ENCODE measurements at places on chromosomes 7 and 10.

DNA sequence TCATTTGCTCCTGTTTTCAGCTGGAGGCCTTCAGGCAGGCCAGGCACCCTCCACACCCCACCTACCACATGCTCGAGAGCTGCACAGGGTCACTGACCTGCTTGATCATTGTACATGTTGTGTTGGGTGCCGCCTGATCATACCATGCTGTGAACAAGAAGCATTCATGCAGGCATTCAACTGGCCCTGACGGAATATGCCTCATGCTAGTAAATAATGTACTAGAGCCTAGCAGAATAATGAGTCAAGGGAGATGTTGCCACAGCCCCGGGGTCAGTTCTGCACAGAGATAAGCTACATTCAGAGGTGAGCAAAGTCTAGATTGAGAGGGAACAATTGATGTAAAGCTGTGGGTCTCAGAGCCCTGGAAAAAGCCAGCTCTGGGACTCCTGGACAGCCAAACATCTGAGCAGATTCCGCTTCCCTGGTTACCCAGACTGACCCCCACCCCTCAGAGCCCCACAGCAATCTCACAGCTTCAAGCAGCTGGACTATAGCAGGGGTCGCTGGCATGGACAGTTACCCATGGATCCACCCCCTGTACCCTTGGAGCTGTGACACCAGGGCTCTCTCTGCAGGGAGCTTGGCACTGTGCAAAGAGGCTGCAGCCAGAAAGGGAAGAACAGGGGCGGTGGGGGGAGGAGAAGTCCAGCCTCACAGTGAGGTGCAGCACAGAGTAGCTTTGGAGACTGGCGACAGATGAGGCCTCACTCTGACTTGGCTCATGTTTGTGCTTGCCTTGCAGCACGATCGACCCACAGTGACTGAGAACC, 86.6 kb downstream of the FRMPD2 start:
- DNase-seq = no peak

DNA sequence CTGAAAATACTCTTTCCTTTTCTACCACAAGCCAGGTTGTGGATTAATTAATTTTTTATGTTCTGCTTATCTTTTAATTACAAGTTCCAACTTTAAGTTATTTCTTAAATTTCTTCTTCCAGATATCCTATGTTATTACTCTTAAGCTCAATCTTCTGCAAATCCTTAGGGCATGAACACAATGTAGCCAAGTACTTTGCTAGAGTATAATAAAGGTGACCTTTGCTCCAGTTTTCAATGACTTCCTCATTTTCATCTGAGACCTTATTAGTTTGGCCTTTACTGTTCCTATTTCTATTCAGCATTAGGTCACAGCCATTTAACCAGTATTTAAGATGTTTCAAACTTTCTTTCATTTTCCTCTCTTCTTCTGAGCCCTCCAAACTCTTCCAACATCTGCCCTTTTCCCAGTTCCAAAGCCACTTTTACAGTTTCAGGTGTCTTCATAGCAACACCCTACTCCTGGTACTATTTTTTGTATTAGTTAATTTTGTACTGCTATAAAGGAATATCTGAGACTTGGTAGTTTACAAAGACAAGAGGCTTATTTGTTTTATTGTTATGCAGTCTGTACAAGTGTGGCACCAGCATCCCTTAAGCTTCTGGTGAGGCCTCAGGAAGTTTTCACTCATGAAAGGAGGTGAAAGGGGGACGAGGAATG, 886.2 kb upstream of the GHITM start:
- no peak for DNase-seq

DNA sequence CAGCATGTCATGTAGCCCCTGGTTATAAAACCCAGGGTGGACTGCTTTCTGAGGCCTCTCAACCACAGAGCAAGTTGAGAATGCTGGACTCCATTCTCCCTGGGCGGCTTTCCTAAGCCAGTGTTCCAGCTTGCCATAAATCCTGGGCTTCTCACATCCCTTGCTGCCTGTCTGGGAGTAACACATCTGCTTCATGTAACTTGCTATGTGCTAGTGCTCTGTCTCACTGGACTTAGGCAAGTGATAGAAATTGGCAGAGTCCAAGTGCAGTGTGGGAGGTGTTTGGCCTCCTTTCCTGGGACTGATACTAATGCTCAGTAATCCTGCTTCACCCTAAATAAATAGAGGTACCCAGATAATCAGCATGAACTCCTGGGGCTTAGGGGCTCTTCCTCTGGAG, 277.1 kb upstream of the POM121L12 start:
- no peak for DNase-seq

DNA sequence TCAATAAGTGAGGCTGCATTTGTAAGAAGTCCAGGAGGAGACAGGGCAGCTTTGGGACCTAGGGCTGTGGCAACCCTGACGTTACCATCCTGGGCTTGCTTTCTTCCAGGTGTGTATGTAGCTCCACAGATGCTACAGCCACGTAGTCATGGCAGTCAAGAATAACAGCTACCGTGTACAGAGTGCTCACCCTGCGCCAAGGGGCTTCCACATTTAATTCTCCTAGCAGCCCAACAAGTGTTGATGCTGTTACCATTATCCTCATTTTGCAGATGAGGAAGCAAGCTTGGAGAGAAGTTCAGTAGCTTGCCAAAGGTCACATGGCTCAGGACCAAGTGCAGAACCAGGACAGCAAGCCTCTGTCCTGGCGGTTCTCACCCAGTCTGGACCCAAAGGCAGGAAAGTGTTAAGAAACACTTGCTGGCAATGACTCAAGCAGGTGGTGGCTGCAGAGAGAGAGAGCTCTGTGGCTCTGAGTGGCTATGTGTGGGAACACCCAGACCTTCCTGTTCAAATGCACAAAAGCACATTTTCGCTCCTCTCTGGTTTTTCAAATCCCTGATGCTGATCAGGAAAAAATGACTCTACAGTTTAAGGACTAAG, 89.8 kb downstream of the CREM start:
- no peak for DNase-seq

GRCh38 chr10:105827133-105827532, 1186.0 kb downstream of the SORCS3 start:
- no peak for DNase-seq

- DNase-seq = no peak
These were observed 13.8 kb downstream of the RSU1 start for GRCh38 chr10:16803464-16803863.

DNA sequence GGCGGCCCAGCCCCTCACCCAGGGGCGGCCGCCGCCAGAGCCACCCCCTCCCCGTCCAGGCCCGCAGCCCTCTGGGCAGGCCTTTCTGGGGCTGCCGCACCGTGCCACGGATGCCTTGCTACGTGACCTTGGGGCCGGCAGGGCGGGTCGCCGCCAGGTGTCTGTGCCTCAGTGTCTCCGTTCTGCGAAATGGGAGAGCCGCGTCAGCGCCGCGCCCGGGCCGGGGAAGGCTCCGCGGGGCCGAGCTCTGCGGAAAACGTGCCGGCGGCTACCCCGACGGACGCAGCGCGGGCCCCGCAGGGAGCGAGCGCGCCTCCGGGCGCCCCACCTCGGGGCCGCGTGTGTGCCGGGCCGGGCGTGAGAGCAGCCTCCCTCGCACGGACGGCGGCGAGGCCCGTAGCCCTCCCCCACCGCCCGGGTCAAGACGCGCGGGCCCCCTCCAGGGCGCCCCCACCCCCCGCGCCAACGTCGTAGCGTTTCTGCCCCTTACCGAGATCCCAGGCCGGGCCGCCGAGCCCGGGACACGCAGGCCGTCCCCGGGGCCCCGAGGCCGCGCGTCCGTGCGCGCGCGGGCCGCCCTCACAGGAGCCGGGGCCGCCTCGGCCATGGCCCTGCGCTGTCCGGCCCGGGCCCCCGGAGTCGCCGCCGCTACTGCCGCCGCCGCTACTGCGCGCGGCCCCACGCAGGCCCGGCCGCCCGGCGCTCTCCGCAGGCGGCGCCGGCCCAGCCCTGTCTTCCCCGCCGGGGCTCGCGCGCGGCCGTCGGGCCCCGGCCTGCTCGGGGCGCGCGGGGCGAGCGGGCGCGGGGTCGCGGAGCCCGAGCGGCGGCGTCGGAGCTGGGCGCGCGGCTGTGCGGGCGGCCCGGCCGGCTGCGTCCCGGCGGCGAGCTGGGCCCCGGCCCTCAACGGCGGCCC, 1.1 kb downstream of the ZNF777 start:
- no peak for DNase-seq

- DNase-seq = no peak
These were observed 86.9 kb downstream of the NEURL1 start for GRCh38 chr10:103580430-103580829.

DNA sequence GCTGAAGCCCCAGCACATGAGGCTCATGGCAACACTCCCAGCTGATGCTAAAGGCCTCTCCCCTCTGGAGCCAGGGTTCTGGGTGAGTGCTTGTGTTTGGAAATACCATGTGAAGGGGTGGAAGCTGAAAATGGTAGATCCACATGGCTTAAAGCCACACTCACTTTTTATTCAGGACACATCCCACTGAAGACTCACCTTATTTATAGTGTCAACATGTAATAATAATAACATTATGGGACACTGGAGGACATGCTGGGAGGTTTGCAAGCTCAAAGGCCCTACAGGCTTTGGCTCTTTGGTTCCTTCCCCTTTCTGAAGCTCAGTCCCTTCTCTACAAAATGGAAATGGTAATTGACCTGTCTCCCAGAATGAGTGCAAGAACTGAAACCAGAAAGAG, 318.0 kb downstream of the GRID1 start:
- DNase-seq = no peak

- DNase-seq = no peak
These were observed 23.5 kb downstream of the HTR5A start for GRCh38 chr7:155093596-155093995.

- no peak for DNase-seq
These were observed 102.9 kb downstream of the FAM204A start for GRCh38 chr10:118239236-118239630.

DNA sequence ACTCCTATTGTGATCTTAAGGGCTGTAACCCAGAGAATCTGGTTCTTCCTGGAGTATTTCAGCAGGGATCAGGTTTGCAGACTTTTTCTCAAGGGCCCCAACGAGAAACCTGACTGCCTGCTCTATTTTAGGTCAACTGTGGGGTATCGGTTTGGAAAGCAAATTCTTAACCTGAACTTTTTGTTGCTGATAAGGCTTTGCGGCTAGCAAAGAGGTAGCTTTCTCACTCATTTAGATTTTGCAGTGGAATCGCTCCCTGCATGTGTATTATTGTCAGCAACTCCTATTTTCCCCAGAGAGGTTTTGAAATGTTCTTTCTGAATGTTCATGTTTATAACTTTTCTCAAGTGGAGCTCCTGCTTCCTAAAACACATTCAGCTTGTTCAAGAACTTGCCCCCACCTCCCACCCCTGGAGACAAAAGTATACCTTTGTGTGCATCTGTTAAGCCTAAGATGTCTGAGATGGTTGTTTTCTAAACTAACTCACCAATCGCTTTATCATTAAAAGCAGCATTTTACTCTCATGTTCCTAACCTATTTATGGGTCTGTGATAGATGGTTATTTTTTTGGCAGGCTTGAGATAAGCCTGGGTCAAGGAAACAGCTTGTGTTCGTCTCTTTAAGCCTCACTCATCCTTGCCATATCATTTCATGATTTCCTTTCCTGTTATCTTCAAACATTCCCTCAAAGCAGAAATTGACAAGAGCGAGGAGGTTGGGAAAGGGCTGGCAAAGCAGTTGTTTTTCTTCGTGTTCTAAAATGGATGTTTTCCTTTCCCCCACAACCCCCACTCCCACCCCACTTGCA, 129.8 kb downstream of the BAMBI start:
- DNase-seq = no peak

DNA sequence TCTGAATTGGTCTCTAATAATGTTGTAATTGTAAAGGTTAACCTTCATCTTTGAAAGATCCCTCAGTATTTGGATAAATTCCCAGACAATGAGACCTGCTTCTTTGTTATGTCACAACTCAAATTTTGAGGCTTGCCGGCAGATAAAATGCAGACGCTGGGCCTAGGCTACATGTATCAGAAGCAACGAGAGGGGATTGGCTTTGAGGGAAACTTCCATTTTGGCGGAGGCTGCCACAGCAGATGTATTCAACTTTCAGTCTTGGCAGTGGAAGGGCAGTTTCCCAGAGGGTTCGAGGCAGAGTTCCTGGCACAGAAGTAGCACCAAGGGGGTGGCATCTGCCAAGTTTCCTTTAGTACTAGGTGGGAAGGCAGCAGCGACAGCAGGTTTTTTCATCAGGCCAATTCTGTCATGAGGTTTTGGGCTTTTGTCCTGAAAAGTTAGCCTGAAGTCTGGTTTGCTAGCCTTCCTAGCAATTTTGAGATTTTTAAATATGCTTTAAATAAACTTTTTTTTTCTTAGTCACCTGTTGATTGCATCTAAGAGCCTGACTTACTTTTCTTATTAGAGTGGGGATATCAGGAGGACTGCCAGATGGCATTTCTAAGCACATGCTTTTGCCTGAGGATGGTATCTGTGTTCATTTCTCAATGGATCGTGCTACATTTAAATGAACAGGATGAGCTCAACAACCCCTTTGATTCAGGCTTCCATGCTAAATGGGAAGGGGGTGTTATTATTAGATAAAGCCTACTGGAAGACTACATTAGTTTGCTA, 89.5 kb upstream of the FAM3C start:
- DNase-seq = no peak

GRCh38 chr10:28217848-28218247, 85.0 kb downstream of the MPP7 start:
- DNase-seq = peak; percentile 12

DNA sequence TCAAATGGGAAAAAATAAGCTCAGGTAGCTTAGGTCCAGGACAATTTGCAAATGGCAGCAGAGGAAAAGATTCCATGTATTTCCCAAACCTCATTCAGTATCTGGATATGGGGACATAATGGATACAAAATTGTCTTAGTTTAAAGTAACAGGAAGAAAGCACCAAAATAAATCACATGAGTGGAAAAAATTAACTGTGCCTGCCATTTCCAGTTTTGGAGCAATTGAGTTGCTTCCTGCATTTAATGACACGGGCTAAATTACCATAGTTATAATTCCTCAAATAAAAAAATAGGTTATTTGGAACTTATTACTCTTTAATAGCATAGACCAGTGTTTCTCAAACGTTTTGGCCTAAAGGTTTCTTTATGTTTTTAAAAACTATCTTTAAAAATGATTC, 6.3 kb upstream of the STAMBPL1 start:
- DNase-seq = no peak

- DNase-seq = no peak
These were observed 66.4 kb downstream of the MTURN start for GRCh38 chr7:30201161-30201666.

DNA sequence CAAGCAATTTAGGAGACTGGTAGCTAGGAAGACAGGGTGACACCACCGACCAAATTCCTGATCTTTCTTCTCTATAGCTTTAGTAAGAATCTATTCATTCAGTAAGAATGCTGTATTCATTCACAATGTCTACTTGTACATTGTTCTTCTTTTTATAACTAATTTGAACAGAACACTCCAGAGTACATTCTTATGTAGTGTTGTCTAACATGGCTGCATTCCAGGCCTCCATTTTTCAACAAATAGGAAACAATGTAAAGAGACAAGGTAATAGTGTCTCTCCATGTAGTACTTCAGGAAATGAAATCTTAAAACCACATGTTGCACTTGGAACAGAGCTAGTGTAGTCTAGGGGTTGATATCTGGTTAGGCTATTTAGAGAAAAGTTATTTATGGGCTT, 1.8 kb downstream of the VCL start:
- no peak for DNase-seq

DNA sequence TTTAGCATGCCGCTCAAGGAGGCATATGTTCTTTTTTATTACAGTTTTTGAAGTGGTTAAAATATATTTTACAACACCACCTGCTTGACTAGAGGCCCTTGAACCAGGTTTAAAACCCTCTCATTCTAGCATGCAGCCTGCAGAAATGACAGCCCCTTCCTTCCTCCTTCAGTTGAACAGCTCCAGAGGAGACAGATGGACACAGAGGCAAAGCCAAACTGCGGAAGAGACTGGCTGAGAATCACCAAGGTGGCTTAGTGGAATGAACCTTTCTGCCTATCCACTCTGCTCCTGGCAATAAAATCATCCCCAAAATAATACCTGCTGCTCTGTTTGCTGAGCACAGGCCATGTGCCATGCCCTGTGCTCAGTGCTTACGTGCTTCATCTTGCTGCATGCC, 23.9 kb upstream of the PLPP4 start:
- no peak for DNase-seq

Data from H54 (cell line).